ENCODE measurements at places on chromosomes 6 and 20.

GRCh38 chr6:18441251-18441979 lies 54.3 kb downstream of the RNF144B start:
- DNase-seq = no peak

DNA sequence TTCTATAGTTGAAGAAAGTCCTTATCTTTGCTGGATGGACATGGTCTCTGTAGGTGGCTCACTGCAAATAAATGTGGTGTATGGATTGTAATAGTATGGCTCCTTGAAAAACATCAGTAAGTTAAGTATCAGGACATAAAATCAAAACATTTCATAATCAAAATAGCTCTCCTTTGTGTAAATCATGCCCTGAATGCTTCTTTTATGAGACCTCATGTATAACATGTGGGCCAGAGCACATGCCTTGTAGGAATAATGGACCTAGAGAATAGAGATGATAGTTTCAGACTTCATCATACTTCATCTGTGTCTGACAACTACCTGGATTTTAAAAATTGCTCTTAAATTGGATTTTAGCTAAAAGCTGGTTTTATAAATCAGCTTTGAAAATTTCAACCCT lies 159.9 kb downstream of the ASCC3 start:
- no peak for DNase-seq

DNA sequence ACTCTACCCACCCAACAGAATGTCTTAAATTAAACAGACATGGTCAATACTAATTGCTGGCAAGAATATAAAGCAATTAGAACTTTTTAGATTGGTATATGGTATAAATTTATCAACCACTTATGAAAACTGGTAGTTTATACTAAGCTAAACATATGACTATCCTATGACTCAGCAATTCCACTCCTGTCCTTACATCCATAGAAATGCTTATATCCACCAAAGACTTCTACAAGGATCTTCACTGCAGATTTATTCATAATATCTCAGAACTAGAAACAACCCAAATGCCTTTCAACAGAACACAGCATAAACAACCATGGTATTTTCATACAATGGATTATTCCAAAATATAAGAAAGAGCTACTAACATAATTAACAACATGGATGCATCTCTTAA lies 4.6 kb downstream of the ZNF184 start:
- no peak for DNase-seq

DNA sequence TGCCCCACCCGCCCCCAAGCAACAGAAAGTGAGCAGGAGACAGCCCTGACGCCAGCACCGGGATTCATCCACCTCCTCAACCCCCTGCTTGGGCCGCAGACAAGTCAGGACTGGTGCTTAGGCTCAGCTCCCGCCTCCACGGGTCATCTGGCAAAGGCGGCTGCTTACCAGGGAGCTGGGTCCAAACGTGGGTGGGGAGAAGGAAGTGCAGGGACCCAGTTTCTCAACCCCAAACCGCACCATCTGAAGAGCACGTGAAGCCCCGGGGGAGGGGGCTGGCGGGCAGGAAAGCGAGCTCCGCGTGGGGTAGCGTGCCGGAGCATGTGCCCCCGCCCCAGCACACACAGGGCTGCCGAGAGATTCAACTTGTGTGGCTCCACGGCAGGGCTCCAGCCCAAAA lies 87.2 kb downstream of the BMP7 start:
- no peak for DNase-seq

DNA sequence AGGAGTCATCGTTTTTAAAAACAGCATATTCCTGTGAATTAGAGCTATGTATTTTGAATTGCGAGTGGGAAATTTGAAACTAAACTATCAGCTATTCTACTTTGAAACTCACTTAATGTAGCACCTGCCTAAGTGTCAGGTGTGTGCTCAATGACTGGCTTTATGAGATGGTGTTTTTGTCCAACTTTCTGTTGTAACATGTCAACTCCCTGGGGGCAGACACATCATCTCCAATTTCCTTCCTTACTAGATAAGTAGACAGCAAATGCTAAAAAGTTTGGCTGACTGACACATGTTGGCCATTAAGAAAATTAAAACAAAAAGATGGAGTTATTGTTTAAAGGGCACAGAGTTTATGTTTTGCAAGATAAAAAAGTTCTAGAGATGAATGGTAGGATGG lies 226.9 kb downstream of the TFAP2B start:
- DNase-seq = peak; percentile 59

GRCh38 chr6:31163922-31164321 lies 5.5 kb downstream of the TCF19 start:
- DNase-seq = no peak

- DNase-seq = no peak
These were observed 911.0 kb upstream of the CITED2 start for GRCh38 chr6:140285471-140285870.

DNA sequence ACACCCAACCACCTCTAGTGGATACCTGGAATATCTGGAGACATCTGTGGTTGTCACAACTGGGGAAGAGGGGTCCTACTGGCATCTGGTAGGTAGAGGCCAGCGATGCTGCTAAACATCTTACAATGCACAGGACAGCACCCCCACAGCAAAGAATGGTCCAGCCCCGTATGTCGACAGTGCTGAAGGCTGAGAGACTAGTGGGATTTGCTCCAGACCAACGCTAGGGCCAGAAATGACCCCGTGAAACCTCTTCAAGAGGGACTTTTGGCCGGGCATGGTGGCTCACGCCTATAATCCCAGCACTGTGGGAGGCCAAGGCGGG lies 7.2 kb downstream of the PREX1 start:
- DNase-seq = no peak

DNA sequence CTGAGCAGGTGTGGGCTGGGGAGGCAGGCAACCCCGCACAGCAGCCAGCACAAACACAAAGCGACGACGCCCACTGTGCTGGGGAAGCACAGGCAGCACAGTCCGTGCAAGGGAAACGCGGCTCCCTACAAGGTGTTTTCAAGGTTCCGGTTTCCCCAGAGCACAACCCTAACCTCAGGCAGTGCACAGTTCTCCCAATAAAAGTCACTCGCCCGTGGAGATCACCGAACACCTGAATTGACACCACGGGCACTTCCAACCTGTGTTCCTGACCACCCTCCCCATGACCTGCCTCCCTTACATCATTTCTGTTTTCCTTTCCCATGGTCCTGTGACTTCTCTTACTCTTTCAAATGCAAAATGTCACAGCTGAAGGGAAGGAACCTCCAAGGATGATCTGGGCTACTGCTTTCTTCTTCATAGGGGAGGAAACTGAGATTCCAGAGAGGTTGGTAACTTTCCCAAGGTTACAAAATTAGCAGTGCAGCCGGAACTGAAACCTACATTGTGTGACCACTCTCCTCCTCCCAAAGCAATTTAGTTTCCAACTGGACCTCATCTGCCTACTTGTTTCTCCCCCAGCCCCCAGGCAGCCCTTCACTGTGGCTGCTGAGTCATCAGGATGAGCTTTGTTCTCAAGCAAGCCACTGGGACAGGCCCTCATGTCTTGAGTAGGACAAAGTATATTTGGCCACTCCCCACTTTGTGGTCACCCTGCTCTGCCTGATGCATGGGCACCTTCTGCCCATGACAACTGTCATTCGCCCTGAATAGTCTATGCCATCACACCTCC lies 125.3 kb downstream of the ATXN1 start:
- no peak for DNase-seq

- no peak for DNase-seq
These were observed 7.6 kb downstream of the PPP1R14C start for GRCh38 chr6:150150458-150150820.

DNA sequence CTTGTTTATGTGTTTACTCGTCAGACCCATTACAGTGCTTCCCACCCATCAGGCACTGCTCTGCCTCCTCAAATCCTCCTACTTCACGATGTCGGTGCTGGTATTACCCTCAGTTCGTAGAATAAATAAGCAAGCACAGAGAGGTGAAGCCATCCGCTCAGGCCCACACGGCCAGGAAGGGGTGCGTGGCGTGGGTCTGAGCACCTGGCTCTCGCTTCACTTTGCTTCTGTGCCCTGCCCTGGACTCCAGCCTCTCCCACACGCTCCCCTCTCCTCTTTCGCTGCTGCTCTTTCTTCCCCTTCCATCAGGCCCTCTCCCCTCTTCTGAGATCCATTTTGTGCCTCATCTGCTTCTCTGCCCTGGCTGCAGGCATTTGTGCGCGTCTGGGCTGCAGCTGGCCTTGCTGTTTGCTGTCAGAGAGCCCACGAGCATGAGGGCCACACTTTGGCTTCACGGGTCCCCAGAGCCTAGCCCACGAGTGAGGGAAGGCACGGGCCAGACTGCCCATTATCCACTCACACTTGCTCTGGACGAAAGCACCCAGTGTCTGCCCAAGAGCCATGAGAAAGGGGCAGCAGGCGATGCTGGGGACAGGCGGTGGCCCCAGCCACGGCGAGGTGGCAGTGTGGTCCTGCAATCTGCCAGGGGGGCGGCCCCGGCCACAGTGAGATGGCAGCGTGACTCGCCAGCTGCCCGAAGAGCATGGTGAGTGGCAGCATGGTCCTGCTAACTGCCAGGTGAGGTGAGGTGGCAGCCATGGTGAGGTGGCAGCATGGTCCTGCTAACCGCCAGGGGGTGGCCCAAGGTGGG lies 96.2 kb upstream of the MPC1 start:
- no peak for DNase-seq

GRCh38 chr6:75776461-75776860 lies 27.4 kb downstream of the MYO6 start:
- no peak for DNase-seq

GRCh38 chr6:13404892-13405254 lies 76.5 kb upstream of the TBC1D7 start:
- no peak for DNase-seq

DNA sequence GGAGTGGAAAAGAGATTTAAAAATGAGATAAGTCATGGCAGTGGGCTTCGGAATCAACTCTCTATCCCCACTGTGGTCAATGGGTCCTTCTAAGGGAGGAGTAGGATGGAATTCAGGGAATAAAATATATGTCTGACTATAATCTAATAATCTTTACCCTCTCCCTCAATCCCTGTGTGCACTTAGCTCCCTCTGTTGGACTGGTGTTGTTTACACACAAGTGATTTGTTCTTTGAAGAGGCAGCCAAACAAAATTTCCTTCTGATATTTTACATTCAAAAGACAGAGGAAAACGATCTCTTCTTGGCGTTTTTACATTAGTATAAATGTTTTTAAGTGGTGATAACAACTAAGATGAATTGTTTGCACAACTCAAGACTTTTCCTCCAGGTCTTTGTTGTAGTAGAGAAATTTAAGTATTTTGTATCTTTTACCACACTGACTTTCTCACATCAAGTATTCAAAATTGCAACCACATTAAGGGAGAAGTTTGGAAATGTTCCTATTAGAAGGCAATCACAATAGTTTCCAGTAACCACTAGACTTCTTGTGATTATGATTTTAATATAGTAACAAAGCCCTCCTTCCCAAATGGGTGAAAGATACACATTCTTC lies 317.8 kb downstream of the CENPW start:
- DNase-seq = no peak

DNA sequence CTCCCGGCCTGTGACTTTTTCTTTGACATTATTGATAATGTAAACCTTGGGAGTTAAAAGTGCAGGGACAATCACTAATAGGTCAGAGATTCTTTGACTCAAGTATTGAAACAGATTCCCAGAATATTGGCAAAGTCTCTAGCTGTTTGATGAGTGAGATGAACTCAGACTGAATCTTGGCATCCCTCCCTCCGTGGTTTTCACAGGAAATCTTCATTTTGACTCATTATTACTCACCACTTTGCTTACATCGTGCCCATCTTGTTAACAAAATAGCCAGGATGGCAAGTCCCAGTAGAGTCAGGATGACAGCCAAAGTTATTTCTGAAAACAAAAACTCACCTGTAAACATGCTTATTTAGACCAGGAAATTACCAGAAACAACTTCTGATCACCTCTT lies 2.0 kb downstream of the TSBP1 start:
- DNase-seq = no peak

DNA sequence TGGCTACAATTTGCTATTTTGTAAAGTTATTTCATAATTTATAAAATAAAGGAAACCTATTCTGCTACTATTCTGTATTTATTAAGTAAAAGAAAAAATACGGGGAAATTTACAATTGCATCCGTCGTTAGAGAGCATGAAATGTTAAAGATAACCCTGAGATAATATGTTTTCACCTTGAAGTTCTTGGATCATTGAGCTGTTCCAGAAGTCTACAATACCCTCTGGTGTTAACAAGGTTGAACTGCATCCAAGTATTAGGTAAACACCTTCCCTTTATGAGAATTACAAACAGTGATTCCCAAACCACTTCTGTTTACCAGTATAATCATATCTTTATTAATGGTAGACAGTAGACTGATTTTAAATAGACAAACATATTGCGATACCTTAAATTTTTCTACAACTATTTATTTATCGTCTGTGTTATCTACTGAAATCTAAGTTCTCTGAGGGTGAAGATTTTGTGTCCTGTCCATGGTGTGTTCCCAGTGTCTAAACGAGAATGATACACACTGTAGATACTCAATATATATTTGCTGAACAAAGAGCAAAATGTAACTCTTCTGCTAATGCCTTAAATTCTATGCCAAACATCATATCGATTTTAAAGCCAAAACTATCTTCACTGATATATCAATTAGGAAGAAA lies 28.2 kb downstream of the TBC1D32 start:
- peak; percentile 19 for DNase-seq

DNA sequence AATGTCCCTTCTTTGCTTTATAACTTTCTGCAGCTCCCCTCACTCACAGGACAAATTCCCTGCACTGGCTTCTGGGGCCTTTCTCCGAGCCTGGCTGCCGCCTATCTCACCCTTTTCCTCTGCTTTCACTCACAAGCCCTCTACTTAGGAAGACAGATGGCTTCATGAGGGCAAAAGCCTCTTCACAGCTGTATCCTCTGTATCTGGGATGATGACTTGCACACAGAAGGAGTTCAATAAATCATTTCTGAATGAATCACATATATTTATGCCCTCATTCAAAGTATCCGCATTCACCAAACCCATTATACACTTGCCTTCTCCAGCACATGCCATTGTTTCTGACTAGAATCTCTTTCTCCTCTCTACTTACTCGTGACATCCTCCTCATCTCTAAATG lies 159.0 kb upstream of the RIPOR2 start:
- DNase-seq = no peak

- DNase-seq = no peak
These were observed 195.7 kb downstream of the CD83 start for GRCh38 chr6:14313248-14313647.

- no peak for DNase-seq
These were observed 381.9 kb upstream of the ARID1B start for GRCh38 chr6:156395276-156395675.

DNA sequence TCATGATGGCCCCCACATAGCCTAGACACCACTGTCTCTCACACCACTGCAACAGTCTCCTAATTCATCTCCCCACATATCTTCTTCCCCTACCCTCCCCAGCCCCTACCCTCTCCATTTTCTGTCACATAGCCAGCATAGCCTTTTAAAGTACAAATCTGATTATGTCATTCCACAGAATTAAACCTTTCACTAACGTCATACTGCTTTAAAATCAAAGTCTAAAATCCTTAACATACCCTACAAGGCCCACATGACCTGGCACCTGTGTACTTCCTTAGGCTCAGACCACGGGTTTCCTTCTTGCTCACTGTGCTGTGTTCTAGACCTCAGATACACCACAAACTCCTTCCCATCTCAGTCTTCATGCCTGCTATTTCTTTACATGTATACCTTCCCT lies 5.9 kb downstream of the OSTM1 start:
- no peak for DNase-seq

Data from NCI-H1930 (cell line).